ENCODE measurements at places on chromosomes 3 and 15.

GRCh38 chr3:149647285-149647684, 10.5 kb downstream of the WWTR1 start:
- DNase-seq = no peak

- no peak for DNase-seq
Measured at GRCh38 chr3:99413504-99413903, 224.9 kb upstream of the COL8A1 start.

GRCh38 chr3:96548073-96548472, 266.3 kb upstream of the EPHA6 start:
- DNase-seq = no peak

DNA sequence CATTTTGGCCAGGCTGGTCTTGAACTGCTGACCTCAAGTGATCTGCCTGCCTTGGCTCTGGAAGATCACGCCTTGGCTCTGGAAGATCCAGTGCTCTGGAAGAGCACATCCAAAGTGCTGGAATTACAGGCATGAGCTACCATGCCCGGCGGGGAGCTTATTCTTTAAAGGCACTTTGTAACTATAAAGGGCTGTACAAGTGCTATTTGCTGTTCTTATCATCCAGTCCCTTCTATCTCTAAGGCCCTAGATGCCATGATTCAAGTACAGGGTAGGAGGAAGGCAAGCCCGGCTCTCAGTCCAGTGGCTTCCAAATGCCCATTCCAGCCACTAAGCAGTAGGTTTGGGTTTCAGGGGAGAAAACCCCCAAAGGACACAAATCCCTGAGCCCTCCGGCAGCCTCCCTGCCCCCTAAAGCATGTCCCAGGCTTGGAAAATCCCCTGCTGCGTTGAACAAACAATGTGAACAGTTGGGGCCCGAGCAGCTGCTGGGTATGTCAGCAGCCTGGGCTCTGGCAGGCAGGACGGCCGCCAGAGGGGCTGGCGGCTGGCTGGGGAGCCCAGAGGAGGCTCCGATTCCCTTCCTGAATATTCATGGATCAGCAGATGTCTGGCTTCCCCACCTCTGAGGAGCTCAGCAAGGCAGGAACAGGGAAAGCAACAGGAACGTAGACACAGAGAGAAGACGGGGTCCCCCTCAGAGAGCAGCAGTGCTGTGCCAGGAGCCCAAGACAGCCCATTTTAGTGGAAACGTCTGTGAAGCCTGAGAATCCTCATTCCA, 7.7 kb downstream of the IGDCC4 start:
- no peak for DNase-seq

GRCh38 chr3:143167969-143168854, 48.6 kb downstream of the CHST2 start:
- DNase-seq = no peak

DNA sequence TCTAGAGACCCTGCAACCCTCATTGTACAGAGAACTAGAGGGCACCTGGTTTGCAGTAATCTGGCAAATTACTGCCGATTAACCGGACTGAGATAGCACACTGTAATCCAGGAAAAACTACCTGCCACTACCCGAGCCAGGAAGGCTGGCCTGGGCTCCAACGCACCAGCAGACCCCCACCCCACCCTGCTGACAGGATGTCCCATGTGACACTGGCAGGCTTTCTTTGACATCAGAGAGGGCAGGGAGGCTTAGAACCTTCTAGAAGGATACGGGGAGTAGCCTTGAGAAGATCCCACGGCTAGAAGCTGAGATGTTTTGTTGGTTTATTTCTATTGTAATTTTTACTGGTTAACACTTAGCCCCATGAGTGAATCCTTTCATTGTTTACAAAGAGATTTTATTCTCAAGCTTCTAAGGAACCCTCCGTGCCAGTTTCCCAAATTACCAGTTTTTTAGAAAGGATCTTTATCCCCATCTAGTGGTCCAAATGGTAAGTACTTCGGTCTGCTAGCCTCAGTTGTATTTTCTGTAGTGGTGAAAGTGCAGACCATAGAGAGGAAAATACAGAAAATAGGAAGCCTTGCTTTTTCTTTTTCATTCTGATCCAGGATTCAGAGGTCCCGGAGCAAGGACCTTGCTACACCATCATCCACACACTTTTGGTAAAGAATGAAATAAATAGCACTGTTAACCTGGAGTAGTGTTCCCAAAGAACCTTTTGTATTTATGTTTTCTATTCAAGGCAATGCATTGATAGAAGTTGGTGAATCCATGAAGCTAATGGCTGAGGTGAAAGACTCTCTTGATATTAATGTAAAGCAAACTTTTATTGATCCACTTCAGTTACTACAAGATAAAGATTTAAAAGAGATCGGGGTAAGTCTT, 81.9 kb upstream of the ADAMTSL3 start:
- no peak for DNase-seq

DNA sequence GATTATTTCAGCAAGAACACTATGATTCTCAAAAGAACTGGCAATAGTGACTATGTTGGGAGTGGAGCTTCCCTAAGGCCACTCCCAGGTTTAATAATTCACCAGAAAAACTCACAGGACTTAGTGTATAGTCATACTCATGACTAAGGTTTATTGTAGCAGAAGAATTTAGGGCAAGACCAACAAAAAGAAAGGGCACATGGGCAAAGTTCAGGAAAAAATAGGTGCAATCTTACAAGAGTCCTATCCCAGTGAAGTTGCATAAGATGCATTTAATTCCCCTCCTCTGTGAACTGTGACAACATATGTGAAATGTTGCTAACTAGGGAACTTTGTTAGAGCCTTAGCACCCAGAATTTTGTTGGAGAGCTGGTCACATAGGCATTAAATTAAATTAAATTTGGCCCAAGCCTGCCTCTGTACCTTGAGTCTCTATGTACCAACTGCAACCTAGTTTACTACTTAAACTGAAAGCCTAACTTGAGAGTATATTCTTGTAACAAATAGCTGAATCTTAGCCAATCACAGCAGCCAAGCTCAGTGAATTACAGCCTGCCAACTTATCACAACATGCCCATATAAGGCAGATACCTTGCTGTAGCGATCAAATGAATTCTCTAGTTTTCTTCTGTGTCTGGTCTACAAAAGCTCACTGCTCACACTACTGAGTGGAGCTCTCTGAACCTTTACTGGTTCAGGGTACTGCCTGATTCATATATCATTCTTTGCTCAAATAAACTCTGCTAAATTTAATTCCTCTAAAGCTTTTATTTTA, 386.2 kb upstream of the ARHGEF26 start:
- no peak for DNase-seq

DNA sequence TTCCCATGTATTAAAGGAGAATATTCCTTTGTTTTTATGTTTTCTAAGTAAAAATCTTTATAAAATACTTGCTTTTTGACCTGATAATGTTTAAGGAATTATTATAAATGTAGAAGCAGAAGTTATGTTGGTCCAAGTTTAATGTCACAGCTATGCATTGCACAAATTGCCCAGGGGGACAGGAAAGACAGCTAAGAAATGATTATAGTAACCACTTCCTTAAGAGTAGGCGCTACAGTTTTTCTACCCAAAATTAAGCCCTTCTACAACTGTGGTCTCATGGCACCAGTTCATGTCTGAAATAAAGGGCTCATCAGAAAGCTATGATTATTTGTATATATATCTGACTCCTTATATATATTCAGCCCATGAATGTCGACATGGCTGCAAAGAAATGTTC, 176.4 kb downstream of the GBE1 start:
- no peak for DNase-seq

Measured in stimulated activated CD8-positive, alpha-beta memory T cell treated with anti-CD3 and anti-CD28 coated beads, Interleukin-4, amount 100 ng/mL, for 24 hours (primary cell).